Right forelimb (tissue), 1 donor: ENCODE measurements at places on chromosomes 6 and 20.

DNA sequence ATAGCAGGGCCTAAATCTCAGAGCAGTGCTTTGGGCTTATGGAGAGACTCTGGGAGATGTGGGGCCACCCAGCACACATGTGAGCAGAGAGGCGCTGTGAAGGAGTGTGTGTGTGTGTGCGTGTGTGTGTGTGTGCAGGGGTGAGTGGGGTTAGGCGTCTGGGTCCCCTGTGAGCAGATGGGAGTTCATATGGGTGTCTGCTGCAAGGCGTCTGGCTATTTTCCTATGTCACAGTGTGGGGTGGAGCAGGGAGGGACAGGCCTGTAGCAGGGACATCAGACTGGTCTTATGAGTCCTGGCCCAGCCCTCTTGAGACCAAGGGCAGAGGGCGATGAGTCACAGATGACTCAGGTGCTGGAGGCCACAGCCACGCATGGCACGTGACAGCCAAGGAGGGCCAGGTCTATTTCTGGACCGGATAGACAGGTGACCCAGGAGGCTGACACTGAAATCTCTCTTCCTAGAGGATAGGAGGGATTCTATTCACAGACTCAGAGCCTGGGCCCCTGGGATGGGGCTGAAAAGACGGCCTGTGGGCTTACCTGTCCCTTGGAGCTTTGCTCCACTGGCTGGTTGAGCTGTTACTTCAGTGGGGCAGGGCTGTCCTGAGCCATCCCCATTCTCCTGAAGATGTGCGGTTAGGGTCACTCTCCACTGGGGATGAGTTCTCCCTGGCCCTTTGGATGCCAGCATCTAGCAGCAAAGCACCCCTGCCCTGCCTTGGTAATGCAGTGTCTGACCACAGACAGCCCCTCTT is 28.9 kb downstream of the VEGFA start:
- no peak for DNase-seq

DNA sequence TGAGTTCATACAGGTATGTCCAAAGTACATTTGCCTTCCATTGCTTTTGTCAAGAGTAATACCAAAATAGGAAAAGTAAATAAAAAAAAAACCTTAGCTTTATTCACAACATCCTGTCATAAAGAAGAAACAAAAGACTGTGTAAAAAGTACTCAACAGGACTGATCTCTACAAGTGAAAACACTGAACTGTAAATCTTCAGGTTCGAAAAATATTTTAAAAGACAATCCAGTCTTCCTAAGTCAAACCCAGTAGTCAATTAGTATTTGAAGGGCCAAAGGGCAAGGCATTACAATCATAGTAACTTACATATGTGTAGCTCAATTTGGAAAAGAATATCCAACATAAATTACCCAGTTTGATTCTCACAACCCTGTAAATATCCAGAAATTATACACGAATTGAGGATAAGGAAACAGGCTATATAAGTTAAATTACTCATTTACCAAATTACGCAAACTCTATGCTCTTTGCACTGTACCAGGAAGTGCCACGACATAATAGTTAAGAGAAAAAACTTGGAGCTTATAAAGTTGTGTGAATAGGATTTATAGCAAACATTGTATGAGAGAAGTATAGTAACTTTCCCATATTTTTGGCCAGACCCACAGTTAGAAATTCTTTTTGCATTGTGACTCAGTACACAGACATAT is 21.2 kb downstream of the PTPRK start:
- no peak for DNase-seq

DNA sequence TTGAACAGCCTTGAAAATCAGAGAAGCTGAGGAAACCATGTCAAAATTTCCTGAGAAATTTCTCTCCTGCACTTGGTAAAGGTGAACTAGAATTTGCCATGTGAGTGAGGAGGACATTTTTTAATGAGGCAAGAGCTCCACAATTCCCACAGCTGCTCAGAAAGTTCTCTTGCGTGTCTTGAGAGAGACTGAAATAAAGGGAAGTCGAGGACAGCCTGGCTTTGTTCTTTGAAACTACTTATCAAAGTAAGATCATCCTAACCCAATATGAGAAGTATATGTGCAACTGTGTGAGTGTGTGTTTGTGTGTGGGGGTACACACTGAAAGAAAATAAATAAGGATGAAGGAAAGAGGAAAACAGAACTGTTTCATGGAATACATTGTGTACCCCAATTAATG is 163.4 kb downstream of the SLC24A3 start:
- DNase-seq = no peak

DNA sequence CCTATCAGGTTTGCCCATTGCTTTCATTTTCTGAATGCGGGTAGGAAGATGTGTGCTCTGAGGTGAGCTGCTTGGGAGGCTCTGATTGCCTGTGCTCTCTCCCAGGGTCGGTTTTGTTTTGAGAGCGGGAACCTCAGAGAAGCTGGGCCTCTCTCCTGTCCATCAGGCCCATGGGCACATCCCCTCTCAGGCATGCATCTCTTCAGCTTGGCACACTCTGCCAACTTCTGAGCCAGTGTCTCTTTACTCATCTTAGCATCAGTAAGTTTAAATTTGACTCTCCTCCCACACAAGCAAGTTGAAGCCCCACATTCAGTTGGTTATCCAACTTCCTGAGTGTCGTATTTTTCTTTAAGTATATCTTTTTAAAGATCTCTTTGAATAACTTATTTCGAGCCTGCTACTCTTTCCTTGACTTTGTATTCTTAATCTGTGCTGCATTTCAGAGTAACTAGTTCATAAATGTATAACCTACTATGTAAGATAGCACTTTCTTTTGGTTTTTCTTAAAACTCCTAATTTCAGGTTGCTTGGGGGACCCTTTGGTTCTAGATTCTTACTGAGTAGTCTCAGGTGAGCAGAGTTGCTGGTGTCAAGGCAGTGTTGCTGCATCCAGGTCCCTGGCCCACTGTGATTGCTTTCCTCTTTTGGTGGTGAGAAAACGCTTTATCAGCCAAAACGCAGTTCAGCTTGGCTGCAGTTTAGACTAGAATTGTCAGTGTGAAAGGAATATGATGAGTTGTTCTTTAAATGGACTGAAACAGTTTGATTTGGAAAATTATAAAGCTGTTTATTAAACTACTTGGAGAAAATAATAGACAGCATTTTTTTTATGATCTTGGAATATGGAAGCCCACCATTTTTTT is 54.8 kb downstream of the SNX9 start:
- DNase-seq = no peak

DNA sequence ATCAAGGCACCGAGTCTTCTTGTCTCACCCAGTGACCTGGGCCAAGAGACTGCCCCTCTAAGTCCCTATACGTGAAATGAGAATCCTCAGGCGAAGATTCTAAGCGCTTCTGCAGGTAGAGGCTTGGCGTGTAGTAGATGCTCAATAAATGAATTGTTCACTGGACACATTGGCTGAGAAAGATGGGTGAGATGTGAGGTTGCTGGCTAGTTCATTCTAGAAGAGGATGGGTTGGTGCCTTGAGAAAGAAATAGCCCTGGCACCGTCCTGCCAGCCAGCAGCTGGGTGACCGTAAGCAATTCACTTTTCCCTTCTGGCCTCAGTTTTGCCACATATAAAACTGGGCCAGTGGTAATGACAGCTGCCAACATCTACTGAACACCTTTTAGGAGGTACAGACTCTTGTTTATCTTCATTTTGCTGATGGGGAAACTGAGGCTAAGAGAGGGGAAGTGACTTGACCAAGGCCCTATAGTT is 1.4 kb downstream of the SRC start:
- DNase-seq = no peak

- DNase-seq = no peak
Measured at GRCh38 chr6:79077715-79078074, 359 bp downstream of the PHIP start.

GRCh38 chr6:122803171-122803661 is 14.2 kb downstream of the SMPDL3A start:
- DNase-seq = no peak

DNA sequence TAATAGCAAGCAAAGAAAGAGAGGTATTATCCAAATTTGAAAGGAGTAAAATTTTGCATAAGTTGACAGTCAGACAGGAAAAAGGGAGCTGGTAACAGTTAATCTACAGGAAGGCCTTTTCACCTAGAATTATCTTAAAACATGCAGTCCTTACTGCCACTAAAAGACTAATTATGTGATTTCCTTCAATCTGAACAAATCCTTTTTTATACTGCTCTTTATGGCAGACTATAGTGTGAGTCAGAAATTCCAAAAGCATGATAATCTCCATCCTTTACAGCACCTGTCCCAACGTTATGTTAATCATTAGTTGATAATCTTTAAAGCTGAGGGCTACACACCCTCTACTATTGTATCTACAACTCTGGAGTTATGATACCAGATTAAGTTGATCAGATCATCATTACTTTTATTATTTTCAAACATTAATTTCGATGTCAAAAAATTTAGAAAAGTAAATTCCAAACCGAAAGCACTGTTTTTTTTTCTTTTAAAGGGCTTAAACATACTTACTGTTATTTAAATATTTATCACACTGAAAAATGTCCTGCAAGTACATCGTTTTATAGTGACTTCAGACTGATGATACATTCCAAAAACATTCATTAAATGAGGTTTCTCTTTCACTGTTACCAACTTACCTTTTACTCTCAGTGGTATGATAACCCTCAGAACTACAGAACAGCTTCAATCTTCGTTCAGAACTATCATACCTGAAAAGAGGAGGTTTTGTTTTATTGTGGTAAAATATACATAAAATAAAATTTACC is 33.2 kb upstream of the AKAP7 start:
- no peak for DNase-seq

- no peak for DNase-seq
Measured at GRCh38 chr6:26126394-26127235, 39.4 kb downstream of the HFE start.

DNA sequence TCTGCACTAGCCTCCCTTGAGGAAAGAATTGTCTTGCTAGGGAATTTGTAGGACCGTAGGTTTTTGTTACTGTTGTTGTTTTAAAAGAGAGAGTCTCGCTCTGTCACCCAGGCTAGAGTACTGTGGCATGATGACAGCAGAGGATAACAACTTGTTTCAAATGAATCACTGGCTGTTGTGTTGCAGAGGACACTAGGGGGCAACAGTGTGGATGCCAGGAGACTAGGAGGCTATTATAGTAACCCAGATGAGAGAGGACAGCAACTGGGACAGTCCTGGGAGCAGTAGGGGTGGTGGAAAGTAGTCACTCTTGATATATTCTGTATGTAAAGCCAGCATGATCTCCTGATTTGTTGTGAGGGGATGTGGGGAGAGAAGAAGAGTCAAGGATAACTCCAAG is 41.8 kb upstream of the LAMA4 start:
- no peak for DNase-seq

DNA sequence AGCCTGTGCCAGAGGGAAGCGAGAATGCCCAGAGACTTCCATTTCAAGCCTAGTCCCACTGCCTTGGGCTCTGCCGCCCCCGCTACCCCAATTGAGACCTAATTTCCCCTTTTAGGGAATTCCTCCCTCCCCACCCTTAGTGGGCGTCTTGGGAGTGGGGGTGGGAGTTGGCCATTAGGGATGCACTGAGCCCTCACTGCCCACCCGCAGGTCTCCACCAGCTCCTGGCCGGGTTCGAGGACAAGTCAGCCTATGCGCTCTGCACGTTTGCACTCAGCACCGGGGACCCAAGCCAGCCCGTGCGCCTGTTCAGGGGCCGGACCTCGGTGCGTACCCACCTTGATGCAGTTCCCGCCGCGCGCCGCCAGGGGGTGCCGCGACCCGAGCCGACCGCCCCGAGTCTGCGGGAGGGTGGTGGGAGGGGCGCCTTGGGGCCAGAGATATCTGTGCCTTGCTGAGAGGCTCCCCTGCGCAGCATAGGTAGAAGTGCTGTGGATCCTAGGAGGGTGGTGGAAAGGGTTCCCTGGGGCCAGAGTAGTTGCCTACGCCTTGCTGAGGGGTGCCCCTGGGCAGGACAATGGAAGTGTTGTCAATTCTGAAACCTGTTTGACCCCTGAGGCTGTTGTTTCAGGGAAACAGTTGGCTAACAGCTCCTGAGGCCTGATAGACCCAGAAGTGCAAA is 9.2 kb downstream of the ITPA start:
- no peak for DNase-seq

- DNase-seq = no peak
Measured at GRCh38 chr6:71537717-71538116, 249.1 kb downstream of the OGFRL1 start.

DNA sequence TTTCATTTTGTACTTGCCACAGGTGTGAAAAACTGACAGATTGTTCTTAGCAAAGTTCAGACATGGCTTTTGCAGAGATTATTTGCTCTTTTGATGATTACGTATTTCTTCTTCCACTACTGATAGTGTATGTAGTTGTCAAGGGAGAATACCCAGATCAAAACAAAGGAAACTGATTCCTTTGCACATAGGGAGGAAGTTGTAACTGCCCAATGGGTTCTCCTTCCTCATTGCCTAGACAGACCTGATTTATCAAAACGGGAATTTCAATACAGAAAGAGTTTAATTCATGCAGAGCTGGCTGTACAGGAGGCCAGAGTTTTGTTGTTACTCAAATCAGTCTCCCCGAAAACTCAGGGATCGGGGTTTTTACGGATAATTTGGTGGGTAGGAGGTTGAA is 214.7 kb downstream of the BCAS1 start:
- DNase-seq = no peak

- DNase-seq = no peak
Measured at GRCh38 chr6:111809766-111810165, 63.5 kb downstream of the FYN start.

DNA sequence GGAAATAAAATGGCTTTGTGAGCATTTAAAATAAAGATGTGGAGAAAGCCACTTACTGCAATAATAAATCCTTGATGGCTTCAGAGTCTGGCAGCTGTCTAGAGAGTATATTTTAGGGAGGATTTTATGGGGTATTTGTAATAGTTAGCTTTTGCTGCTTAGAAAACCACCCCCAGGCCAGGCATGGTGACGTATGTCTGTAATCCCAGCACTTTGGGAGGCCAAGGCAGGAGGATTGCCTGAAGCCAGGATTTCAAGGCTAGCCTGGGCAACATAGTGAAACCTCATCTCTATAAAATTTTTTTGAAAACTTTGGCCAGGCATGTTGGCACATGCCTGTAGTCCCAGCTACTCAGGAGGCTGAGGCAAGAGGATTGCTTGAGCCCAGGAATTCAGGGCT is 63.8 kb downstream of the ISM1 start:
- no peak for DNase-seq

DNA sequence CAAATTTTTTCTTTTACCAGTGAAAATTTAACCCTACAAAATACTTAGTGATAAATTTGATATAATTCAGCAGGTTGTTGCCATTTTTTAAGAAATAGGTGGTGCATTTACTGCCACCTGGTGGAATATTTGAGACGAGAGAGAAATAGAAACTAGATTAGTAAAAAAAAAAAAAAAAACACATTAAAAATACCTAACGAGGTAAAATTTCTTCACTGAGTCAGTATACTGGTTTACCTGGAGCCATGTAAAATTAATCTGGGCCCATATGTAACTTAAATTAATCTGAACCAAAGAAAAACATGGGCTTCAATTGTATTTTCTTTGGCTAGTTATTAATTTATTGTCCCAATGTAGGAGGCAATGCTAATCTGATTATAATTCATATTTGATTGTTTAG is 520.8 kb downstream of the EPM2A start:
- no peak for DNase-seq
